ENCODE measurements at places on chromosomes 7 and 10.

- peak; percentile 86 for DNase-seq
These were observed 68.5 kb downstream of the CPVL start for GRCh38 chr7:29077854-29078253.

DNA sequence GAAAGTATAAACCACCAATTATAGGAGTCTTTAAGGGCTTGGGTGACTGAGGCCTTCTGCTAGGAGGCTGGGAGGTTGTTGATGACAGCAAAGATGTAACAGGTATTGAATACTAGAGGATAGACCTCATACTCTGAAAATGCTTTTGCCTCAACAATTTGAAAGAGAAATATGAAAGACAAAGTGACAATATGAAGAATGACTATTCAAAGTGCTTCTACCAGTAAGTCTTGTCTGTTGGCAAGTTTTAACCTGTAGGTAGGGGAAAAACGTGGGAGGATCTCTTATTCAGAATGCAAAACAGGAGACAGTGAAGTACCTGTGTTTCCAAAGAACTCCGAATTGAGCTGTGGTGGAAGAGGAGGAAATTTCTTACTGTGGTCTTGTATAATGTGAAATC, 38.2 kb downstream of the GBF1 start:
- DNase-seq = no peak

DNA sequence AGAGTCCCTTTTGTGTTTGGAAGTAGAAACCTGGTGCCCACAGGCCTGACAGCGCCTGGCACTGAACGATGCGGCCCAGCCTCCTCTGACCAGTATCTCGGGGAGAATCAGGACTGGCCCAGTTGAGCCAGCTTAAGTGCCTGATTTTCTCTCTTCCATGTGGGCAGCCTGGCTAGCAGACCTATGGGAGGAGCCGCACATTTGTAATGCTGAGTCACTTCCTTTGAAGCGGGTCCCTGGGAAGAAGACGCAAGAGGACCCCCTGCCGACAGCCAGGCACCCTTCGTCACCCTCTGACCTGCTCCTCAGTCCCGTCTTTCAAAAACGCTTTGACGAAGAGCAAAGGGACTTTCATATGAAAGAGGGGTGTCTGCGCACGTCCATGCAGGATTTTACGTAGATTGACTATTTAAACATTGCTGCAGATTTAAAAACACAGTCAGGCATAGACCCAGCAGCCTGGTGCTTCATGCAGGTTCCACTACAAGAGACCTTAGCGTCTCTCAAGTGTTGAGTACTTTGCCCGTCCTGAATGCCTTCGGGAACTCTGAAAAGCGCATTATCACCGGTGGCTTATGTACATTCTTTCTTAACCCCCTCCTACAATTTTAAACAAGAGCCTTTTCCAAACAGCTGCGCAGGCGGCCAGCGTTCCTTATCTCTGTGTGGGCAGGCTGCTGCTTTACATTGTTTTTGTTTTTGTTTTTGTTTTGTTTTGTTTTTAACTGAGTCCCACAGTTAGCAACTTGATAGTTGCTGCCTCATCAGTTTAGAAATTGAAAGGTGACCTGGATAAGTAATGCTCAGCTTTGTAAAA, 36.5 kb upstream of the AP5Z1 start:
- DNase-seq = peak; percentile 88

DNA sequence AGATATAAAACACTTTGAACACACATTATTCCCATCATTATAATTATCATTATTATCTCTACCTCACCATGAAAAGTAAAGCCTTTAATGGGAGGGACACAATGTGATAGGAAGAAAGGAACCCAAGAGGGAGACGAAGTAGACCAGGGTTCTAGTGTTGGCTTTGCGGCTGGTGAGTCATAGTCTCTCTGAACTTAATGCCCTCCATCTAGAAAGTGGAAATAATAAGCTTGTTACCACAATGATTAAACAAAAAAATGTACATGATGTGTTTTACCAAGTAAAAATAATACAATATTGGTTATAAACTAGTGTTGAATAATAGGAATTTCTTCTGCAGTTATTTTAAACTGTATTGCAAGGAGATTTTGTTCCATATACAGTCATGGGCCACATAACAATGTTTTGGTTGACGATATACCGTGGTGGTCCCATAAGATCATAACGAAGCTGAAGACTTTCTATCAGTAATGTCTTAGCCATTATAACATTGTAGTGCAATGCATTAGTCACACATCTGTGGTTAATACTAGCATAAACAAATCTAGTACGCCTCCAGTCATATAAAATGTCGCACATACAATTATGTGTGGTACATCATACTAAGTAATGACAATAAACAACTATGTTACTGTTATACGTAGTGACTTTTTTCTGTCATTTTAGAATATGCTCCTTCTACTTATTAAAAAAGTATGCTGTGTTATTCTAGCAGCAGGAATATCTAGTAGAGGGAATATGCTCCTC, 450.6 kb upstream of the SORCS1 start:
- DNase-seq = peak; percentile 38

GRCh38 chr10:133237588-133238465, at the start of gene VENTX:
VENTX (plus strand) TSS chr10:133237855; CDS start chr10:133237915, 60 bp downstream.
- no peak for DNase-seq

GRCh38 chr7:67462781-67463191, 466.2 kb downstream of the TYW1 start:
- DNase-seq = peak; percentile 44

DNA sequence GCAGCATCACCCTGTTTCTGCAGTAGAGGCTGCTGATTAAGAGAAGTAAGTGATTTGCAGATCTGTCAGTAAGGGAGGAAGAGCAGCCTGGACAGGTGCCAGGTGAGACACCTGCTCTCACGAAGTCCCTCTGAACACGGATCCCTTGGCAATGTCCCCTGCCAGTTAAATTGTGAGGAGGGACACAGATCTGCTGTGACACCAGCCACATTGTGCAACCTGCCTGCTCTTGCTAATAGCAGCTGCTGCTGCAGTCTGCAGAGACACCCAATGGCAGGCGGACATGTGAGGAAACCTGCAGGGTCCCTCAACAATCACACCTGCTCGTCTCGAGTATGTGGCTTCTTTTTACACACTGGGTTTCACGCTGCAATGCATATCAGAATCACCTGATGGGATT, 31.9 kb downstream of the ANXA11 start:
- DNase-seq = no peak

- DNase-seq = peak; percentile 24
These were observed 1.2 kb downstream of the TPK1 start for GRCh38 chr7:144834641-144835144.

DNA sequence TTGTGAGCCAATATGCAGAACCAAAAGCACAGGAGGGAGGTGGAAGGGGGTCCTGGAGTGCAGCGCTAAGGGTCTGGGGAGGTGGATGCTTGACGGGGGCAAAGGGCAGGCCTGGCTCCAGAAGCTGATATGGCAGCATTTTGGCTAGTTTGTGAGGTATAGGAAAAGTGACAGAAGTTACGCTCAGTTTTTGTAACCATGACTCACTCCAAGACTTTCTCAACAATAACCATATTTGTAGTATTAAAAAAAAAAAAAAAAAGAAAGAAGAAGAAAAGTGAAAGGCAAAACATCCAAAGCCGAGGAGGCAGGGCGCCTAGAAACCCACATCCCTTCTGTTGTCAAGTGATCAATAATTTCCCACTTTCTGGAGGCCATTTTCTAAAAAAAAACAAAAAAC, 92.3 kb downstream of the RNF216 start:
- peak; percentile 61 for DNase-seq

GRCh38 chr7:98945852-98946251, 67.5 kb downstream of the TRRAP start:
- no peak for DNase-seq

- no peak for DNase-seq
These were observed 773.3 kb downstream of the GRID1 start for GRCh38 chr10:85593226-85593772.

- DNase-seq = no peak
These were observed 42.4 kb downstream of the CRCP start for GRCh38 chr7:66157060-66157459.

DNA sequence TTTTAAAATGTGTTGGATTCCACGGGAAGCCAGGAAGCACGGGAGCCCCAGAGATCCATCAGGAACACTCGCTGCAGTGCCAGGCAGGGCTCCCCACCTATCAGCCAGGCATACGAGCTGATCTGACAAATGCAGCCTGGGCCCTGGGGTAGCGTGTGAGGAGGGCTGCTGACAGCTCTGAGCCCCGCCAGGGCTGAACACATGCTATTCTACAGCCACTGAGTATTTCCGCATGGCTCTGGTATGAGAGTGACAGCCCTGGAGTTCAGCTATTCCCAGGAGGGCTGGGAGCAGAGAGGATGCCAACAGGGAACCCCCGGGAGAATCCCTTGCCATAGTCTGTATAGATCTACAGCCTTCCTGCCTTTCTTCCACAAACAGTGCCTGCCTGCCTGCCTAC, 237.3 kb upstream of the ZMIZ1 start:
- peak; percentile 47 for DNase-seq

DNA sequence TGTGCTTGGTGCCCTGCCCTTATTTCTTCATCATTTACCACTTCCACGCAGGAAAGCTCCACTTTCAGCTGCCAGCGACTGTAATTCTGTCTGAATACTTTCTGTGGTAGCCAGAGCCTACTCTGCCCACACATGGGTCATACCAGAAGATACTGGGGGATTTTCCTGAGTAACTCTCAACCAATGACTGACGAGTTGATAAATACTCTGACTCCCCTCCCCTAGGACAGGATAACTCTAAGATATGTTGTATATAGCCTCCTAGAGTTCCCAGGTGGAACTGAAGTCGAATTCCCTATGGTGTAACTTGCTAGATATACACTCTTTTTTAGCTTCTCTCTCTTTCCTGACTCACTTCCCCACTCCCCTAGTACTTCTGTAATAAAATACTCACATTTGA, 29.8 kb downstream of the SEM1 start:
- DNase-seq = no peak

- DNase-seq = peak; percentile 96
These were observed 91.1 kb downstream of the CH25H start for GRCh38 chr10:89115876-89116627.

- DNase-seq = peak; percentile 95
These were observed 76.2 kb downstream of the CTBP2 start for GRCh38 chr10:125084191-125084613.

- DNase-seq = no peak
These were observed 74.5 kb downstream of the SND1 start for GRCh38 chr7:127726476-127726875.

GRCh38 chr7:5713124-5713912, 68.1 kb downstream of the RNF216 start:
- no peak for DNase-seq

- no peak for DNase-seq
These were observed 62.7 kb downstream of the C10orf120 start for GRCh38 chr10:122636953-122637352.

DNA sequence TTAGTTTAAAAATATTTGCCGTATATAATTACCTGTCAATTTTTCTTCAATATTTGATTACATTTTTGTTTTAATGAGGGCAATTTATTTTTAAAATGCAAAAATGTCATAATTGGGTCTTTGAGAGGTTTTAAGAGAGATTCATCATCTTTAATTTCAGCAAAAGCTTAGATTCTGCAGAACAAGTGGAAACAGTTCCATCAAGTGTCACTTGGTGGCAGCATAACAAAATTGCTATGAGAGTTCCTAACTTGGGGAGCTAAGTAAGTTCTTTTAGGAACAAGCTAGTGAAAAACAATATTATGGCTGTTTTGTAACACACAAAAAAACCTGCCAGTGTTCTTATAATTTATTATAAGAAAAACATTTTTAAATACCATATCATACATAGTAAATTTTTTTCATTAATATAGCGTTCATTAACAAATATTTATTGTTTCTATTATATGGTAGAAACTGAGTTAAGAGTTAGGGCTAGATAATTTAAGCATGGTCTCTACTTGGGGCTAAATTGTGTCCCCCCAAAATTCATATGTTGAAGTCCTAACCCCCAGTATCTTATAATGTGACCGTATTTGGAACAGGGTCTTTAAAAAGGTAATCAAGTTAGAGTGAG, 155.2 kb downstream of the MAGI2 start:
- peak; percentile 56 for DNase-seq

DNA sequence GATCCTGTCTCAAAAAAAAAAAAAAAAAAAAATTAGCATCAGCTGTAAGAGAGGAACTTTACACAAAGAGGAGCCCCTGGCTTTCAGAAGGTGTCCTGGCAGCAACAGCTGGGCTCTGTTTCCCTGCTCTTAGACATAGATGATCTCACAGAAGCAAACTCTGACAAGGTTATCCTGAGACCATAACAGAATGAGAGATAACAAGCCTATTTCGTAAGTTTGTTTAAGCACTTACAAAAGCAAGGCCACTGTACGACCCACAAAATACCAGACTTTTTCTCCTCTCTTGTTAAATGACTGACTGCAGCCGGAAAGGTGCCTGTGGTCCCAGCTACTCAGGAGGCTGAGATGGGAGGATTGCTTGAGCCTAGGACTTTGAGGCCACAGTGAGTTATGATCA, 33.3 kb upstream of the OTUD1 start:
- DNase-seq = no peak

- no peak for DNase-seq
These were observed 220.8 kb downstream of the PHF14 start for GRCh38 chr7:11194492-11194891.

- DNase-seq = no peak
These were observed 106.3 kb downstream of the NKX6-2 start for GRCh38 chr10:132679640-132680039.

- DNase-seq = no peak
These were observed 40.9 kb upstream of the PLXDC2 start for GRCh38 chr10:19775296-19775695.

- peak; percentile 80 for DNase-seq
These were observed 108.8 kb downstream of the ABCA13 start for GRCh38 chr7:48280100-48280499.

All from fibroblast of skin of right biceps (primary cell).